Hematopoietic multipotent progenitor cell treated with erythropoietin and hydrocortisone succinate and interleukin-3 and kit ligand, for 8 days (in vitro differentiated cells): ENCODE measurements at places on chromosomes 3 and 15.

DNA sequence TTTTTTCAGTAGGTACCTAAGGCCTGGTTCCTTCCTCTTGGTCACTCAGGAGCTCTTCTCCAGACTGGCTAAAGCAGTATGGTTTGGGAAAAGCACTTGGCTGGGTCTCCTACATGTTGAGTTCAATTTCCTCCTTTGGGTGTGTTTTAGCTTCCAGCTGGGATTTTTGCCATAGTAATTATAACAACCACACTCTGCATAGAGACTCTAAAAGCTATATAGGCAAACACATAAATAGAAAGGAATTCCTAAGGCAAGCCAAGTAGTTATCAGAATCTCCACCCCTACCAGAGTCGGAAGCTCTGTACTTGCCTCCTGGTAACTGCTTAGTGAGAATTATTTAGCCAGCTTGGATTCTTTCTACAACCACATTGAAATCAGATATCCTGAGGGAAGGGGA lies 48.6 kb downstream of the FOXL2 start:
- no peak for DNase-seq

- DNase-seq = peak; percentile 77
Measured at GRCh38 chr3:130048726-130049125, 32.9 kb upstream of the ALG1L2 start.

- peak; percentile 46 for DNase-seq
Measured at GRCh38 chr3:149233323-149233722, 11.7 kb upstream of the CP start.

GRCh38 chr15:26632500-26632899 lies 140.4 kb downstream of the GABRB3 start:
- DNase-seq = no peak

DNA sequence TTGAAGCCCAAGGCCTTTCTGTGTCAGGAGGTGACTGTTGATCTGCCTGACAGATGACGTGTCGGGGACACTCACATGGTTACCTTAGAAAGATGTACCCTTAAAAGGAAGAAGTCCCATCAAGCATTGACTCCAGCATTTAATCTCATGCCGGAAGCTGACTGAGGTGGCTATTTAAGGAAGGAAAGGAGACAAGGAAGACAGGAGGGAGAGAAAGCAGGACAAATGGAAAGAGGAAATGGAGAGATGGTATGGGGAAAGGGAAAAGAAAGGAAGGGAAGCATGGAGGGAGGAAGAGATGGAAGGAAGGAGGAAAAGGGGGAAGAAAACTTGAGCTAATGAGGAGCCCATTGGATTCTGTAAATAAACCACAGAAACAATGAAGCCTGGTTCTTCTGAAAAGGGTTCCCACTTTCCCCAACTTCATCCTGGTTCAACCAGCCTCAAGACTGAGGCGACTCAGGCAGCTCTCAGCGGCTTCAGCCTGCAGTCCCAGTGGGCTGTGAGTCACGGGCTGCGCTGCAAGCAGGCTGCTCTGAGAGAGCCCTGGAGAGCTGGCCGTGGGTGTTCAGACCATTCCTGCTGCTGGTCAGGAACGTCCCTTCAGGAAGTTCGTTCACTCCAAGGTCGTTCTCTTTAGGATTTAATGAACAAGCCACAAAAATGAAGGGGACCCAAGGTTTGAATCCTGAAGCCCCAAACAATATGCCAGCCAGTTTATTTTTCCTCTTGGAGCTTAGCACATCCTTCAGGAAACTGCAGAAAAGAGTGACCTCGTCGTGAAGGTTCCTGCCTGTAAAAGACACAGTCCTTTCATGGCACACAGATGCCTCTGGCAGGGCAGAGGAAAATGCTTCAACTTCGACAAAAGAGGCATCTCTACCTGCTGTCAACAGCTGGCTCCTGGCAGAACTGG lies 69.6 kb upstream of the THBS1 start:
- no peak for DNase-seq

DNA sequence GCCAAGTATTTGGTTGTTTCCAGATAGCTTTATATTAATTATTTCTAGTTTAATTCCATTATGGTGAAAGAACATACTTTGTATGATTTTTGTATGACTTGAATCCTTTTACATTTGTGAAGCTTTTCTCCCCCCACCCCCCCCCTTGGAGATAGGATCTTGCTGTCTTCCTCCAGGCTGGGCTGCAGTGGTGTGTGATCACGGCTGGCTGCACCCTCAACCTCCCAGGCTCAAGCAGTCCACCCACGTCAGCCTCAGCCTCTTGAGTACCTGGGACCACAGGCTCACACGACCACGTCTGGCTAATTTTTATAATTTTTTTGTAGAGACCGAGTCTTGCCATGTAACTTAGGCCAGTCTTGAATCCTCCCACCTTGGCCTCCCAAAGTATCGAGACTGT lies 29.5 kb downstream of the ARL8B start:
- DNase-seq = no peak

- no peak for DNase-seq
Measured at GRCh38 chr15:63231706-63232105, 42.3 kb downstream of the RAB8B start.

DNA sequence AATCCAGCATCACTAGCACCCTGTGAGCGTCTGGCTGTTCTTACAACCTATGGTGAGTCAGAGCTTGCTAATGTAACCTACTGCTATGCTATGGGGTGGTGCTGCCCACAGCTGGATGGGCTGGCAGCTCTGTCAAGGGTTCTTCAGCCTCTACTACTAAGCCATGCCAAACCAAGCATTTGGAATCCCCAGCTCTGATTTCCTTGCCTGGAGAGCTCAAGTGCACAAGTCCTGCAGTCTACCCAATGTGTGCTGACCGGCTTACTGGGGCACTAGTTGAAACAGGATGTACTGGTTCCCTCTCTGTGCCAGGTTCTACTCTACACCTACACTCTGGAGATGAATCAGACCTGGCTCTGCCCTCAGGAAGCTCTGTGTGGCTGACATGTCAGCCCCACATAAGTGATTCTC lies 4.2 kb downstream of the TEX264 start:
- DNase-seq = no peak

DNA sequence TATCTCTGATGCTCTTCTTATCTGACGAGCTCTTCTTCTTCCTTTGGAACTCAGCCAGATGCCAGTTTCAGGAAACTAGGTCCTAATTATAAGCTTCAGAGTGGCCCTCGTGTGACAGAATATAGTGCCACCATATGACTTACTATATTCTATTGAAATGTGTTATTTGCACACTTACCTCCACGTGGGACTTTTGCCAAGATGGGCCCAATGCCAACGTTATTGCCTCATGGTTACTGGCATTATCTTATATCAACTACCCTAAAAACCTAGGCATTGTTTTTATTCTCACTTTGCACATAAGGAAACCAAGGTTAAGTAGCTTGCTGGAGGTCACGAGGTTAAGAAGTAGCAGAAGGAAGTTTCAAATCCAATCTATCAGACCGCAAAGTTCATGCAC lies 71.3 kb upstream of the SLCO3A1 start:
- DNase-seq = no peak

DNA sequence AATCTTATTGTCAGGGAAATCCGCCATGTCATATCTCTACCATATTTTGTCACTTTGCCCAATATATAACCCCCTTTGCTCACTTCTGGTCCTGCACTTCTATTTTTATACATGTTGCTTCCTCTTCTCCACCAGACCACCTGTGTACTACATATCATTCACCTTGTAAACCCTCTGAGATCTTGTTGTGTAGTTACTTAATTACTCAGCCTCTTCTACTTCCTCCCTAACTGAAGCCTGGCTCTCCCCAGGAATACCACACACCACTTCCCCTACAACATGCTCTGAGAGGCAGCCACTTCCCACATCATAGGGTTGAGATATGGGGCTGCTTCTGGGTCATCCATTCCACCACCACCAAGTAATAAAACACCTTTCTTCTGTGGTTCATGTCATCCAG lies 10.0 kb downstream of the HEXA start:
- DNase-seq = peak; percentile 9

DNA sequence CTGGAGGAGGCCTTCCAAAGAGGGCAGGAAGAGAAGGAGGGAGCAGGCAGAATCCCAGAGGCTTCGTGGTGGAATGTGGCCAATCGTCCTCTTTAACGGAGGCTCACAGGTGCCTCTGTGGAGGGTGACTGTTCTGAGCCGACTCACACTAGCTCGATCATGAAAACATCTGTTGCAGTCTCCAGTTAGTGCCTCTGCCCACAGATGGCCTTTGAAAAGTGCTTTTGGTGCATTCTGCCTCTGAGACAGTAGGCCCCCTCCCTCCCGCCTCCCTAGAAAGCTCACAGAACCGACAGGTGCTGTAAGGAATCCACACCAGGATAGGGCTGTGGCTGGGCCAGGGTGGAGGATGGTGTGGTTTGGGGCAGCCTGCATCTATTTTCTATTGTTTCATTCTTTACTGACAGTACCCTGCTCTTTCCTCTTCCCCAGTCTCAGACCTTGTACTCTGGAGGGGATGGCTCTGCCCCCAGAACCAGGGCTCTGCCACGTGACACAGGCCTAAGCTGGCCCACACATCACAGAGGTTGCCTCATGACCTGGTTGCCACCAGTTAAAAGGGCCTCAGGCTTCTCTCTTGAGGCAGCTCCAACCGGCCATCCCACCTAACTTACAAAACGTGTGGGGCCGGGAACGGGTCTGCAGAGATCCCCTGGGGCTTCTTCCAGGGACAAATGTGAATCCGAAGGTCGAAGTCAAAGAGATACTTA lies 27.2 kb upstream of the PIGZ start:
- no peak for DNase-seq

- DNase-seq = peak; percentile 86
Measured at GRCh38 chr15:40756938-40757337, 1.9 kb upstream of the RMDN3 start.

- no peak for DNase-seq
Measured at GRCh38 chr15:67126551-67127330, 61.3 kb downstream of the SMAD3 start.

- no peak for DNase-seq
Measured at GRCh38 chr15:99414755-99415731, 150.7 kb upstream of the MEF2A start.

- DNase-seq = no peak
Measured at GRCh38 chr3:171420667-171421066, 39.5 kb downstream of the TNIK start.
